ENCODE measurements at places on chromosomes 7 and 10.

DNA sequence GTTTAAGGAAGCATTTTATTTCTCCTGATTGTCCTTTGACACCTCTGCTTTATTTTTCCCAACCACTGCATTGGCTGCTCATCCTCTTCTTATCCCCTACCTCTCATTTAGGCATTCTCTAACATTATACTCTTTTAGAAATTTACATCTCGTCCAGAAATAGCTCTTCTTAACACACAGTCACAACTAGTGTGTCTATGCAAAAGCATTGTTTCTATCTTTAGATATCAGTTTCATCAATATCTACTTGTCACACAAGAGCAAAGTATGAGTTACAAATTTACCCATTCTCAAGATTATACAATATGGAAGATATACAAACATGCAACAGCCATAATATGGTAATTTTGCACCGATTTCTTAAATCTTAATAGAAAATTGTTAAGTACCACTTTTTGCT is 35.7 kb upstream of the MDFIC start:
- no peak for DNase-seq

DNA sequence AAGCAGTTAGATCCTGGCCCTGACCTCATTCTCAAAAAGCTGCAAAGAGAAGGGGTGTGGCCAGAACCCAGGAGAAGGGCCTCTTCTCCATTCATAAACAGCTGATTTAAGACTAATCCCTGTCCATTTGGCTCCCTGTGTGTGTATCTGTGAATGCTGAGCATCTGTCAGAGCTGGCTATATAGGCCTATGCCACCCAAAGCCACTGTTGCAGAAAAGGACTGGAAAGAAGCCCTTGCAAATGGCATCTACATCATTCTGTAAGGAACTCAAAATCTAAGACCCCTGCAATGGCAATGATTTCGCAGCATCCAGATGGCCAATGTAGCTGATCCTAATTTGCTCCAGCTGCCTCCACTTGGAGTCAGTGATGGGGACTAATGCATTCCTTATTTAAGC is 384.5 kb downstream of the KCNMA1 start:
- DNase-seq: no peak

- no peak for DNase-seq
These were observed 206.7 kb downstream of the KIAA1217 start for GRCh38 chr10:24415455-24416125.

DNA sequence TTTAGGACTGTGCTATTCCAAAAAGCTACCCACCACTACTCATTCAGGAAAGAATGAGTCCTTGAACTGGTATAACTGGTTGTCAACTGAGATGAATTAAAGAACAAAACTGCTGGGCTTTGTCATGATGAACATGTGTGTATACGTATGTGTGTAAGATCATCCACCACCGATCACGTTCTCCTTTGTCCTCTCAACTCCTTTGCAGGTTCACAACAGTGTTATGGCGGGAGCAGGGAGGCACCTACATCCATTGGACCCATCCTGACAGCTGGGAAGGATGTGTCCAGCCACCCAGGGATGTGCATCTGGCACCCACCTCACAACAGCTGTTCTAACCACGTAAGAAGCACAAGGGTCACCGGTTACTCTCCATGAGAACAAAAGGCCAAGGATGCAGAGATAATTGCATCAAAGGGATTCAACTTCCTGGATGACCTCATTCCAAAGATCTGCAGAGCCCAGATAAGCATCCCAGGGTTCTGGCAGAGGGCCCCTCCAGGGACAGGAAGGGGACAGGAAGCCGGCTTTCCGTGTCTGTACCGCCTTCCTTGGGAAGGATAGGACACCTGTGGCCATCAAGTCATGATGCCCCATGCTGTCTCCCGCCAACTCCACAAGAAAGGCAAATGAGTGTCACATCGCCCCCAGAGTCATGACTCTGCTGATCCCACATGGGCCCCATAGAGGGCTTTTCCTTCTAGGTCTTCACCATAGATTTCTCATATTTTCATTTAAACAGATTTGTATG is 66.1 kb downstream of the STEAP1B start:
- DNase-seq: no peak

Data from GM04503 (cell line).